ENCODE measurements at places on chromosomes 5 and 9. TPM values are rescaled to one million over a fixed set of nuclear protein-coding genes. Genes with fewer than 3 reads are reported as not detected.

GRCh38 chr5:62306323-62306895 lies 403 bp downstream of the KIF2A start:
- DNase-seq: no peak

DNA sequence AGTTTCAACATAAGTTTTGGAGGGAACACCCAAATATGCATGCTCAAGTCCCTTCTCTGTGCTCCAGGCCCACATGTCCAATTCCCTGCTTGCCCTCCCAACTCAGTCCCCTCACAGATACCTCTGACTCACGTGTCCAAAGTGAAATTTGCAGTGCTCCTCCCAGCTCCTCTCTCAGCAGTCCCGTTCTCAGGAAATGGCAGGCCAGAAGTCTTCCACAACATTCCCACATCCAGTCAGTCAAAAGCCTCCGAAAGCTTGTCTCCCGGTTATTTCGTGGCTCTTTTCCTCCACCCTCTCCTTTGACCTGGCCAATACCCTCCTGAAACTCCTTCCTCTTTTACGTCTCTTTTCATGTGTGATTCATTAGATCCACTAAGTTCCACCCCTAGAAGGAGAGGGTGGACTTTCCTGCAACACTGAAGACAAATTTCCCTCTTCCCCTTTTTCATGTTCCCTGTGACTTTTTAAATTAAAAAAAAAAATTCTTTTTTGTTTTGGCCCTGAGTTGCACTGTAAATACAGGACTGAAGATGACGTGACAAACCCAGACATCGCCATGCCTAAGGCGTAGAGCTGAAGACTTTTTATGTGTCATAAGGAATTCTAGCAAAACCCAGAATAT lies 12.8 kb upstream of the MGAT1 start:
- no peak for DNase-seq

DNA sequence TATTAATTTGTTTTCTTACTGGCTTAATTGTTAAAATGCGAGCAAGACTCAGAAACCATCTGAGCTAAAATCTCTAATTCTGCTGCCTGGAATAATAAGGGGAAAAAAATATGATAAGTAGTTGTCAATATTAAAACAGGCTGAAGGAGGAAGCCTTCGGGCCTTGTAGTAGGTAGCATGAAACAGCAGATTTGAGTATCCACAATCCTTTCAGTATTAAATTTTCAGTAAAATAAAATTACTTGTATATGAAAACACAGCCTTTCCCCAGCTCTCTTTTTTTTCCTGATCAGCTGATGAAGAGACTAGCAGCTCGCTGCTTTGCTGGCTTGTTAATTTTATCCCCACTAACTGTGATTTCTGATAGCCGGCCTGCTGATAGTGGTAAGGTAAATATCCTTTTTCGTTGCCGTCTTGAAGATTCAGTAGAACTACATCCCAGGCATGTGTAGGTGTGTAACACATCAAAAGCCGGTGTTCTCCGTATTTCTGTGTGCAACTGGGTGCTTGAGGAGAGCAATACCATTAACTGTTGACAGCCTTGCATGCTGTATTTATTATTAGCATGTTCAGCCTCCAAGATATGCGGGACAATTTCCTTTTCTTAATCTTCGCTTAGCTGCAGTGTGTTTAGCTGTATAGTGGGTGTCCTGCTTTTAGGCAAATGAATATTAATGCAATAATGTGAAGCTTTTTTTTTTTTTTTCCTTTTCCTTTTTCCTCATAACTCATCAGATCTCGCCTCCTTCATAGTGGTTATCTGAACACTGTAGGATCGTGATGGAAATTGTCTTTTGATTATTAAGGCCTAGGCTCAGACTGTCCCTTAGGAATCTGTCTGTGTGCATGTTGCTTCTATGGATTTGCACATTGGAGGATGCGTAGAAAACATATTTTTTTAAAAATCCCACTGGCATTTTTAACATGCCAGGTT lies 144.6 kb downstream of the SMARCA2 start:
- no peak for DNase-seq

DNA sequence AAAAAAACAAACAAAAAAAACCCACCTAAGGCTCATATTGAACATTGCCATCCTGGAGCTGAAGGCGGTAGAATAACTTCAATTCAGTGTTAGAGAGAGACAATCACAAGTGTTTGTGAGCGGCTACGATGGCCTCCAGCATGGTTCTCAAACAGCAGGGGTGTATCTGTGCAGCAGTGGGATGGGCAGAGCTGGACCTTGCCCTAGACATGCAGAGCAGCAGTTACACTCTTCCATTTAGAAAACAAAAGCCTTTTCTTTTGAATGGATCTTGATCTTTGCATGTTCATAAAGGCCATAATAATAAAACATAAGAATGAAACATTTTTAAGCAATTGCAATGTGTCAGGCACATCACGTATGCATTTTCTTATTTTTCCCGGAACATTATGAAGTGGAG lies 50.3 kb downstream of the ARHGAP26 start:
- DNase-seq: no peak

C7 gene
- not detected for total RNA-seq

VLDLR gene
- 7.2 TPM for total RNA-seq

GABRB2 gene
- not detected for total RNA-seq

UGT3A2 gene
- total RNA-seq: not detected

MEIKIN gene
- total RNA-seq: 1.2 TPM

Data from activated naive CD8-positive, alpha-beta T cell treated with anti-CD3 and anti-CD28 coated beads, Interleukin-2, amount 10 ng/mL, durations not matched to agents 7 days and 5 days (primary cell).